COLO829 (cell line): ENCODE measurements at places on chromosomes 2 and 18.

- DNase-seq = no peak
These were observed 91.3 kb upstream of the RAB27B start for GRCh38 chr18:54736981-54737380.

- no peak for DNase-seq
These were observed 496.3 kb downstream of the SLC4A3 start for GRCh38 chr2:220123751-220124150.

GRCh38 chr18:49648811-49649210, 87.0 kb downstream of the LIPG start:
- DNase-seq = no peak

GRCh38 chr2:127087791-127088495, 19.0 kb downstream of the BIN1 start:
- DNase-seq = no peak
